T-helper 1 cell (primary cell): ENCODE measurements at places on chromosomes 12 and 14.
A peak's percentile ranks its signal among the peaks of the same experiment; 100 is the strongest.

- DNase-seq = no peak
These were observed 84.6 kb downstream of the MAPKAPK5 start for GRCh38 chr12:111926631-111927030.

DNA sequence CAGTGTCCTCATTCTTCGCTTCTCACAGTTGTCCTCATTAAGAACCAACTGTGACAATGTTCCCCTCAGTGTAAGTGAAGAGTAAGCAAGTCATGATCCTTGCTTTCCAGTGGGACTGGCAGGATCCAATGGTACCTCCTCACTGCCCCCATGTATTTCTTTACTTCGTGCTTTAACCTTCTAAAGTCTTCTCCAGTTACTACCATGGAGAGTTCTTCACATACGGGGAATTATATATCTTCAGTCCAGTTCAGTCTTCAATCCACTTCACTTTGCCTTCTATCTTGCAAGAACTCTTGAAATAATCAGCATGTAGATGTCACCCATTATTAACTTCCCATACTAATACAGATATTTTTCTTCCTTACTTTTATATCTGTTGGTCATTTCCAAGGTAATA lies 381.9 kb upstream of the GARIN6 start:
- DNase-seq = no peak

- no peak for DNase-seq
These were observed 34.6 kb upstream of the ANKRD9 start for GRCh38 chr14:102544046-102544746.

GRCh38 chr12:79183003-79183402 lies 318.4 kb downstream of the SYT1 start:
- DNase-seq = no peak

DNA sequence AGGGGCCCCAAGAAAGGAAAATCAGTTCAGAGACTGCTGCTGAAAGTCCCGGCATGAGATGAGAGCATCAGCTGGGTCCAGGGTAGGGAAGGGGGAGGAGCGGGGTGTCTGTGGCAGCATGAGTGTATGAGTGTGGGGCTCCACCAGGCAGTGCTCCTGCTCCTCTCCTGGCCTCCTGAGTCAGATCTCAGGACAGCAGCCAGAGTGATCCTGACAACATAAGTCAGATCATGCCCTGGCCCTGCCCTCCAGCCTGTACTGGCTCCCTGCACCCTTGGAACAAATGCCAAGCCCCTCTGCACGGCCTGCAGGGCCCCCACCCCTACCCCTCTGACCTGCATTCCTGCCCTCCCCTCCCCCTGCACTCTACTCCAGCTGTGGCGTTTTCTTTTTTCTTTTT lies 24.2 kb upstream of the LRP1-AS start:
- DNase-seq = no peak

DNA sequence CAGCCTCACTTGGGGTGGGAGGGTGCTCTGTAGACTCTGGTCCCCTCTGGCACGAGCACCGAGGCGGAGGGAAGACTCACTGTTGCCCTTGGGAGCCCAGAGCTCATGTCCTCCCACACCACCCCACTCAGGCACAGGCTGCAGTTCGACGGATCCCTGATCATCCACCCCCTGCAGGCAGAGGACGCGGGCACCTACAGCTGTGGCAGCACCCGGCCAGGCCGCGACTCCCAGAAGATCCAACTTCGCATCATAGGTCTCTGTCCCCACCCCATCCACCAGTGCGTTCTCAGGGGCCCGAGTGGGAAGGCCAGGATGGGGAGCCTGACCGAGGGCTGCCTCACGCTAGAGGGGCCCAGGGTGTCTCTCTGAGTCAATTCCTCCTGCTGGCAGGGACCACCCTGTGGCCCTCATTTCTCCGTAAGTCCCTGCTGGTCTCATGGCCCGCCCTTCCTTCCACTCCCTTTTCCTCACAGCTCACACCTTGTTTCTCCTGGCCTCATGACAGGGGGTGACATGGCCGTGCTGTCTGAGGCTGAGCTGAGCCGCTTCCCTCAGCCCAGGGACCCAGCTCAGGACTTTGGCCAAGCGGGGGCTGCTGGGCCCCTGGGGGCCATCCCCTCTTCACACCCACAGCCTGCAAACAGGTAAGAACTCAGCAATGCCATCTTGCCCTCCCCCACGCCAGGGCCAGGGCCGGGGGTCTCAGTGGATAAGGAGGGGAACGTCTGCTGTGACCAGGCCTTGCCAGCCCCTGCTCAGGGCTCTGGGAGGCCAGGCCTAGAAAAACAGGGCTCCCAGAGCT lies 27.0 kb downstream of the PAPLN start:
- DNase-seq = no peak

- peak; percentile 2 for DNase-seq
These were observed 40.1 kb upstream of the EVL start for GRCh38 chr14:100025111-100025510.

GRCh38 chr14:38958589-38958988 lies 144.4 kb downstream of the SEC23A start:
- DNase-seq = no peak

DNA sequence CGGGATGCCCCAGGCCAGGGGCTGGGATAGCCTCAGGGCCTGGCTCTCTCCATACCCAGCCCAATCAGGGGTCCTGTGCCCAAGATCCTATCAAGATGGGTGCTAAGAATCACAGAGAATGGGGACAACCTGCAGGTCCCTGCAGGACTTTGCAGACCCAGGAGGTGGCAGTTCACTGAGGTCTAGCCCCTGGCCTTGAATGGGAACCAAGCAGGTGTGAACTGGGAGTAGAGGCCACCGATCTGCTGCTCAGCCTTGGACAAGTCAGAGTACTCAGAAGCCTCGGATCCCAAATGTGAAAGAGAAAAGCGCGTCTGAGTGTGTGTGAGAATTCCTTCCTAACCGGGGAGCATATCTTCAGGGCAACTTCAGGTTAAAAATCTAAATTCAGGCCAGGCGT lies 76.2 kb downstream of the ARL6IP4 start:
- no peak for DNase-seq

GRCh38 chr12:95805864-95806671 lies 15.5 kb upstream of the NTN4 start:
- DNase-seq = no peak
